GM12865 (cell line): ENCODE measurements at places on chromosomes 13 and 19.

DNA sequence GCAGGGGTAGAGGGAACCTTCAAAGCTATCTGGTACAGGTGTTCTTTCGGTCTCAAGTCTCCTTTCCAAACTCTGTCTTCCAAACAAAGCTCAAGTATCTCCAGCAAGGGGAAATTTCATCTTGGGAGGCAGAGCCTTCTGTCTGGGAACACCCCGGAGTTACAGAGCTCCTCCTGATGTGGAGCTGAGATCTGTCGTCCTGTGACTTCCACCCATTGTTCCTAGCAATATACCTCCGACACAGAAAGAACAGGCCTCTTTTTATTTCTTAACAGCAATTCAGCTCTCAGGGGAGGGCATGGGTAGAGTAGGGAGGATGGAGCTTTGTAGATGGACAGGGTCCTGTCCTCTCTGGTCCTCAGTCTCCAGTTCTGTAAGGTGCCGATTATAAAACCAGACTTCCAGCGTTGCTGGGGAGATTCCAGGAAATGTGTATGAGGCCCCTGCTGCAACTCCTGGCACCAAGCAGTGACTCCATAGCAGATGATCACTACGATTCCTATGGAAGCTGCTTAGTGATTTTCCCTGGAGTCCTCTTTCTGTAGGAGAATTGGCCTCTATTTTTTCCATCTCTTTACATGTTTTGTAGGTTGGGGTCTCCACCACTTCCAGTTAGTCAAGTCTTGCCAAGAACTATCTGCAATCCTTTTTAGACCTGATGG lies 56.0 kb upstream of the ARGLU1 start:
- DNase-seq: no peak

GRCh38 chr13:74325106-74325505 lies 190.9 kb upstream of the KLF12 start:
- DNase-seq: no peak

- DNase-seq: no peak
Observed at GRCh38 chr13:45849408-45849807, 2.1 kb downstream of the SIAH3 start.

DNA sequence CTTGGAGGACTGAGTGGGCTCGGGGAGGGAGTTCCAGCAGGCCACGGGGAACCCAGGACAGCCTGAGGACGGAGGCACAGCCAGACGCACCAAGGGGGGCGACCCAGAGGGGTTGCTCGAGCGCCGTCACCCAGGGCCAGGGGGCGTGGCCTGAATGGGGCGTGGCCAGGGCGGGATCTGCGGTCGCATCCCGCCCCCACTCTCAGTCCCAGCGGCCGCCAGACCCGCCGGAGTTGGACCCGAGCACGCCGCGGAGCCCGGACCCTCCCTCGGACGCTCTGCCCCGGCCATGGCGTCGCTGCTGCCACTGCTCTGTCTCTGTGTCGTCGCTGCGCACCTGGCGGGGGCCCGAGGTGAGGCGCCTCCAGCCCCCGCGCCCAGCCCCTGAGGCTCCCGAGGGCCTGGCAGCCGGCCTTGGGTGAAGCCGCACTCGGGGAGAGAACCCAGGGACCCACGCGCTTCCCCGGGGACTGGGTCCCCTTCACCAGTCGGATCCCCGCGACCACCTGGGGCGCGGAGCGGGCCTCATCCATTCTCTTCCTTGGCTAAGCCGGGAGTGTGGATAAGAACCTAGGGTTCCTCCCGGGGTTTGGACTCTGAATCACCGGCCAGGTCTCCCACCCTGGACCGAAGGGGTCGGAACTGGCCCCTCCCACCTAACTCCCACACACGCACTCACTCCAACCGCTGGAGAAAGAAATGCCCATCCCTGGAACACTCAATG lies at the start of gene CILP2:
Gene CILP2, plus strand, starts transcription at position 205 of the 724 bp plus-strand sequence. Its CDS starts 85 bp downstream, at position 290.
- no peak for DNase-seq

DNA sequence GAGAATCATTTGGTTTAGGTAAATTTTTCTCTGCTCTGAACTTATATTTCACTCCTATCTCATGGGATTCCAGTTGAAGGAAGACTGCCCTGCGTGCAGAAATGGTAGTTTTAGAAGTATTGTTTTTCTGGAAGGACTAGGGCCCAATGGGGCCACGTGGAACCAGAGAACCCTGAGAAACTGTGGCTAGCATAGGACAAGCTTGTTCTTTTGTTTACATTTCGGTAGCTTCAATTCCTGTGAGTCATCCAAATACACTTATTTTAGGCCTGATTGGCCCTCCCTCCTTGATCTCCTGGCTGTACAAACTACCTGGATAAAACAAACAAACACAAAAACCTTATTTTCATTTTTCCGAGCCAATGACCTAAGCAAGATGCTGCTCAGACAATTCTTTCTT lies 124.0 kb downstream of the ITGBL1 start:
- no peak for DNase-seq

GRCh38 chr19:6092329-6093286 lies 17.7 kb downstream of the RFX2 start:
- peak; percentile 41 for DNase-seq

- no peak for DNase-seq
Observed at GRCh38 chr13:91278888-91279287, 68.6 kb upstream of the MIR17HG start.

DNA sequence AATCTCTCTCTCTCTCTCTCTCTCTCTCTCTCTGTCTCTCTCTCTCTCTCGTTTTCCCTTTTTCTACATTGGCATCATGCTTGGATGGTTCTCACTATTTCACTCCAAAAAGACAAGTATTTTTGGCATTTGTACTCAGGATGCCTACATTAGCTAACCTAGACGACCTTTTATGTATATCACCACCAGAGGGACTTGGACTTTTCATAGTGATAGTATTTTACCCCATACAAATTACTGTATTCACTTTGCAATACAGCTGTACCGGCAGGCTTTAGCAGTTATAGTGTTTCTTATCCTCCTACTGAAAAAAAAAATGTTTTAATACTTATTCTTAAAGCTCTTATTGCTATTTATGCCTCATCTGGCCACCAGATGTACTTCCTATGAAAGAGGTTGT lies 687.2 kb upstream of the KLHL1 start:
- no peak for DNase-seq

DNA sequence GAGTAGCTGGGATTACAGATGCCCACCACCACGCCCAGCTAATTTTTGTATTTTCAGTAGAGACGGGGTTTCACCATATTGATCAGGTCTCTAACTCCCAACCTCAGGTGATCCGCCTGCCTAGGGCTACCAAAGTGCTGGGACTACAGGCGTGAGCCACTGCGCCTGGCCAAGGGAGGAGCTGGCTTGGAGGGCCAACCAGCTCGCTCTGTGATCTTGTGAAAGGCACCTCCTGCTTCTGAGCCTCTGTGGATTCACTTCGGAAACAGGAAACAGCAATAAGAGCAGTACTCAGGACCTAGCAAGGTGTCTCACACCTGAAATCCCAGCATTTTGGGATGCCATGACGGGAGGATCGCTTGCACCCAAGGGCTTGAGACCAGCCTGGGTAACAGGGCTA lies 2.0 kb upstream of the ELL start:
- no peak for DNase-seq

- no peak for DNase-seq
Observed at GRCh38 chr13:112890316-112891145, 78.5 kb upstream of the MCF2L start.
